ENCODE measurements at places on chromosomes 4 and X. TPM values are rescaled to one million over a fixed set of nuclear protein-coding genes. Genes with fewer than 3 reads are reported as not detected.

Gene PRRG3
- not detected for total RNA-seq

GRCh38 chrX:43973249-43974099 lies at the start of gene NDP:
TSS of gene NDP (minus strand) at chrX:43973390. CDS start at chrX:43958645, 14,745 bp downstream.
- H3K4me1 ChIP-seq, result peaks cover 6% of the 10 kb centered on the region
- peaks cover 32% of the 10 kb centered on the region for H3K27me3 ChIP-seq
- peaks cover 3% of the 10 kb centered on the region for H3K36me3 ChIP-seq
- no peak within 1 kb of the TSS for H3K27ac ChIP-seq

- no peaks in the 10 kb centered on the region for H3K27me3 ChIP-seq
- H3K4me1 ChIP-seq, result no peaks in the 10 kb centered on the region
- H3K36me3 ChIP-seq, result peaks cover 18% of the 10 kb centered on the region
- no peak overlapping the region for H3K4me3 ChIP-seq
- H3K27ac ChIP-seq, result no peak overlapping the region
- DNase-seq, result no peak
Observed at GRCh38 chr4:26410385-26411293, 79.6 kb downstream of the CCKAR start.

DNA sequence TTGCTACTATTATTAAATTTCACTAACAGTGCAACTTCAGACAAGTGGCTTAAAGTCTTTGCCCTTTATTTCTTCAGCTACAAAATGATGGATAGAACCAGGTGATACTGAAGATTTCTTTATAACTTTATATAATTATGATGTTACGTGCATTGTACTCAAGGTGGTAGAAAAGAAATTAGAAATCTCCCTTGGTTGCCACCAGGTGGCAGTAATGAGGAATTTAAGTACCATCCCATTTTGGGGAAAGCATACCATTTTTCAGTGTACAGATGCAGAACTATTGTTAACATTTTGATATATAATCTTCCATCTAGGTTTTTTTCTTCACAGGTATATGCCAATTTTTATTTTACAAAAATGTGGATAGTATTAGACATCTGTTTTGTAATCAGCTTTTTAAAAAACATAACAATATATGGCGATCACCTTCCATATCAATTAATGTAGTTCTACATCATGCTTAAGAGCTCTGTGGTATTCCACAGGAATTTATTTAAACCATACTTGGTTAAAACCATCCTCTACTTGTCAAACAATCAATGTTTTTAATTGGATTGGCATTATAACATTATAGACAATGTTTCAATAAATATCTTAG lies 37.7 kb upstream of the RAB33B start:
- no peak overlapping the region for H3K4me3 ChIP-seq
- peaks cover 13% of the 10 kb centered on the region for H3K4me1 ChIP-seq

Gene BBS12
- total RNA-seq, result 1.2 TPM

Gene GNRHR
- total RNA-seq, result not detected
